IMR-90 (cell line): ENCODE measurements at places on chromosomes 2 and 18. TPM values are rescaled to one million over a fixed set of nuclear protein-coding genes. Genes with fewer than 3 reads are reported as not detected.

- peak; percentile 82 for DNase-seq
Measured at GRCh38 chr2:216492597-216493333, 5.9 kb upstream of the RPL37A start.

The MLPH gene
- 21.6 and 23.7 TPM in 2 replicates for polyA plus RNA-seq

GRCh38 chr2:21289989-21290388 lies 166.2 kb downstream of the TDRD15 start:
- peak; percentile 17 for DNase-seq

The CYB5A gene
- polyA plus RNA-seq: 47.9 and 49.5 TPM in 2 replicates

The CREB1 gene
- polyA plus RNA-seq: 22.4 and 25.6 TPM in 2 replicates

DNA sequence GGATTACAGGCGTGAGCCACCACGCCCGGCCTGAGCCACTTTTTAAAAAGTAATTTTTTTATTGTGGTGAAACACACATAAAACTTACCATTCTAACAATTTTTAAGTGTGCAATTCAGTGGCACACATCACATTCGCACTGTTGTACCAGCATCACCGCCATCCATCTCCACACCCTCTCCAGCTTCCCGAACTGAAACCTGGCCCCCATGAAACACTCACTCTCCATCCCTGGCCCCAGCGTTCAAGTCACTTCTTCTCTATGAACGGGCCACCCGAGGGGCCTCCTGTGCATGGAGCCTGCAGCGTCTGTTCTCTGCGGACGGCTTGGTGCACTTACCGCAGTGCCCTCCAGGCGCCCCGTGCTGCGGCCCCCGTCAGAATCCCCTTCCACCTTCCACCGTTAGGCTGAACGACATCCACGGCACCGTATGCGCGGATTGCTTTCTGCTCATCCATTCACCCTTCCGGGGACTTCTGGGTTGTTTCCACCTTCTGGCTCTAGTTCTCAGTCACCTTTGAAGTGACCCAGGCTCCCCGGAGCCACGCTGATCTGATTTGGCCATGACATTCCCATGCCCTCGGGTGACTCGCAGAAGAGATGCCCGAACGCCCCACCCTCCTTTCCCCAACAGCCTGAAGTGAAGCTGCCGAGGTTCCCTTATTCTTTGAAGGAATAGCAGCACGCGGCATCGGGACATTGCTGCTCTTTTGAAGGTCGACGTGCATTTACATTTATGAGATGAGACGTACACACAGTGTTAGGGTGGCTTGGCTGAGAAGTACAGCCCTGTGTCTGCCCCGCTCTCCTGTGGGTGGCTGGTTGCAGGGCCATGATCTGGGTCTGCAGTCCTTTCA lies 134.4 kb downstream of the MBP start:
- no peak for DNase-seq

DNA sequence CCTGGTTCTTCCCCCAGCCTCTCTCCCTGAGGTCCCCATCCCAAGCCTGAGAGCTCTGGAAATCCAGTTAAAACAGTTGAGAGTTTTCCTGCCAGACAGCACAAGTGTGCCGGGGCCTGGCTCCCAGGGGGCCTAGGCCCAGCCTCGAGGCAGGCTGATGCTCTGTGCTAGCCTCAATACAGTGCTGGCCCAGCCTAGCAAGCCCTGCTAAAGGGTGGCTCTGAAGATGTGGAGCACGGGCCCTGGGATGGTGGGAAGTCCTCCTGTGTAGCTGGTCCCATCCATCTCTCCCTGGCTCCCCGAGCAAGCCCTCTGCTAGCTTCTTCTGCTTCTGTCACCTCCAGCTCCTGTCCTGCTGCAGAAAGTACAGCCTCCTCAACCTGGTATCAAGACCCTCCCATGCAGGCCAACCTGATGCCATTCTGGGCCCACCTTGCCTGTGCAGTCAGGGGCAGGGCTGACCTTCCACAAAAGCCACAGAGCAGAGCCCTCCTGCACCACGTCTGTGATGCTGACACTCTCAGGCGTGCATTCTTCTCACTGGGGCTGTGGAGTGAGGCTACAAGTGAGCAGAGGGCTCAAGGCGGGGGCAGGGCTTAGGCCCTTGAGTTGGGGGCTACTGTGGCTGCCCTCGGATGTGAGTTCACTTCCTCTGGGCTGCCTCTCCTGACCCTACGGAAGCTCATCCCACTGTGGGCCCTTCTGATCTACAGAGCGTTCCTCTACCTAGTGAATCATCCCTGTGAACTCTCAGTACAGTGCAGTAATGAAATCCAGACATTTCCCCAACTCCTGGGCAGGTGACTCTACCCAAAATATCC lies 60.1 kb upstream of the LAPTM4A start:
- DNase-seq: no peak

- DNase-seq: peak; percentile 98
Measured at GRCh38 chr2:65367524-65367923, 64.9 kb downstream of the SPRED2 start.

- DNase-seq: no peak
Measured at GRCh38 chr2:105777031-105777482, 32.3 kb downstream of the NCK2 start.

GRCh38 chr2:220949466-220949865 lies 622.6 kb downstream of the EPHA4 start:
- DNase-seq: peak; percentile 50

- peak; percentile 77 for DNase-seq
Measured at GRCh38 chr2:10584242-10584753, 105.5 kb downstream of the NOL10 start.

DNA sequence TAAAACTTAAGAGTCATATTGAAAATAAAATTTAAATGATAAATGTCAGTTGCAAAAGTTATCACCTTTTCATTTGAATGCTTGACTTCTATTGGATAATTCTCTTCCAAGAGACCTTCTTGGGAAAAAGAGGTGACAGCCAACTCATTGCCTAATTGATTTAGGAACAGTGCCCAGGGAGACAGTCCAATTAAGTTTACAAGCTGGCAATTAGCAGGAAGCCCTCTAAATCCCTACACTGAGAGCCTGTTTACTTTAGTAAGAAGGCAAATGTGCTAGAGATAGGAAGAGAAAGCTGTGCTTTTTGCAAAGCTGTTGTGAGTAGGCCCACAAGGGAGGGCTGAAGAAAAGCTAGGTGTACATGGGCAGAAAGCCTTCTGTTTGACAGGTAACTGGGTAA lies 189.1 kb downstream of the WDPCP start:
- DNase-seq: no peak

GRCh38 chr18:79868811-79869541 lies 71.2 kb downstream of the KCNG2 start:
- no peak for DNase-seq

The DCC gene
- polyA plus RNA-seq: 0.31 and 0.67 TPM in 2 replicates

DNA sequence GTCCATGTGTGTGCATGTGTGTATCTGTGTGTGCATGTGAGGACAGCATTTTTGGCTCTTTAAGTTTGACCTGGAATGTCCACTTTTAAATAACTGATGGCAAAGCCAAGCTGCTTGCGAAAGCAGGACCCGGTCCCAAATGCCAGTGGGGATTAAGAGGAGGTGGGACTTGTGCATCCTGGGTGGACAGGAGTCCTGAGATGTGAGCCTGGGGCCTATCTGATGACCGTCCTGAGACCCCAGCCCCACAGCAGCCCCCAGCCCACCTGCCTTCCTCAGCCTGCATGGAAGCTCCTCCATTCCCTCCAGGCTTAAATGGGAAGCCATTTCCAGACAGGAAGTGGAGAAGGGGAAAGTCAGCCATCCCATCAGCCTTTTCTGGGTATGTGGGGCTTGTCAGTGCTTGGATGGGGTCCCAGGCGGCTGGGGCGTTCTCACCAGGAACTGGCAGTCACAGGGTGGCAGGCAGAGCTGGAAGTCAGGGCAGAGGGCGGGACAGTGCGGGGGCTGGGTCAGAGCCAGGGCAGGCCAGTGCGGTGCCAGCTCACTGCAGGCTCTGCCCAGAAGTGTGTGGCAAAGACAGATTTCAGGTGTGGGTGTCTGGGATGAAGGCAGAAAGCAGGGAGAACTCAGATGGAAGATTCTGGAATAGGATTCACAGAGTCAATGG lies 117.8 kb downstream of the ACKR3 start:
- DNase-seq: no peak

The SF3B6 gene
- 166 and 191 TPM in 2 replicates for polyA plus RNA-seq

GRCh38 chr2:101205521-101206479 lies 46.9 kb upstream of the CNOT11 start:
- DNase-seq: peak; percentile 80

The GULP1 gene
- 24.3 and 24.4 TPM in 2 replicates for polyA plus RNA-seq

- no peak for DNase-seq
Measured at GRCh38 chr18:31410716-31411483, 34.3 kb downstream of the DSG4 start.

GRCh38 chr18:37361335-37362157 lies 204.1 kb downstream of the CELF4 start:
- no peak for DNase-seq

DNA sequence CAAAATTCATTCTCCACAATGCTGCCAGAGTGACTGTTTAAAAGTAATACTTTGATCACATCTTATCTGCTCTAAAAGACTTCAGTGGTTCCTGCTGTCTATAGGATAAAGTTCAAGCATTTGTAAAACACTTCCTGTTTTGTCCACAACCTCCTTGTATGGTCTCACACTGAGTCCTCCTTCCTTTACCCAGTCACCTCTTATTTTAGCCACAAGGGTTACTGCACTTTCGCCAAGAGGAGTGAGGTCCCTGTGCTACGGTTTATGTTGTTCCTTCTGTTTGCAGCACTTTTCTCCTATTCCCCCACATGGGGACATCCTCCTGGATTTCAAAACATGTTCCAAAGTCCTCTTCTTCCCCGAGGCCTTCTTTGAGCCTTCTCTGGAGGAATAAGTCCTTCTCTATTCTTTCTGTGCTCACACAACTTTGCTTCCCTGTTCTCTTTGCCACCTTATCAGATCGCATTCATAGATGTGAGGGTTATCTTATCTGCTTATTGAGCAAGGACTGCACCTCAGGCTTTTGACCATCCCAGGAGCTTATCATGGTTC lies 112.2 kb upstream of the NABP1 start:
- no peak for DNase-seq

DNA sequence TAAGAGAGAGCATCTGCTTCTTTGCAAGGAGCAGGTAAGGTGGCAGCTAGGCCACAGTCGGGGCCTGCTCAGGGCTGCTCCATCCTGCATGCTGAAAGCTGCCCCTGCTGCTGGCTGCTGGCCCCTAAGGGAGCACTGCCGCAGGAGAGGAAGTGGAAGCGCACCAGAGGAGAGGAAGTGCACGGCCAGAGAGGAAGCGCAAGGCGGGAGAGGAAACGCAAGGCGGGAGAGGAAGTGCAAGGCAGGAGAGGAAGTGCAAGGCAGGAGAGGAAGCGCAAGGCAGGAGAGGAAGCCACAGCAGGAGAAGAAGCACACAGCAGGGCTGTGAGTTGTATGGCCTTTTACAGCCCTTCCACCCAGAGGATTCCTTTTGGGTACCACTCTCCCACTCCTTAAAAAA lies 539.0 kb upstream of the TNP1 start:
- DNase-seq: no peak

GRCh38 chr2:220458051-220458450 lies 830.6 kb downstream of the SLC4A3 start:
- DNase-seq: no peak

DNA sequence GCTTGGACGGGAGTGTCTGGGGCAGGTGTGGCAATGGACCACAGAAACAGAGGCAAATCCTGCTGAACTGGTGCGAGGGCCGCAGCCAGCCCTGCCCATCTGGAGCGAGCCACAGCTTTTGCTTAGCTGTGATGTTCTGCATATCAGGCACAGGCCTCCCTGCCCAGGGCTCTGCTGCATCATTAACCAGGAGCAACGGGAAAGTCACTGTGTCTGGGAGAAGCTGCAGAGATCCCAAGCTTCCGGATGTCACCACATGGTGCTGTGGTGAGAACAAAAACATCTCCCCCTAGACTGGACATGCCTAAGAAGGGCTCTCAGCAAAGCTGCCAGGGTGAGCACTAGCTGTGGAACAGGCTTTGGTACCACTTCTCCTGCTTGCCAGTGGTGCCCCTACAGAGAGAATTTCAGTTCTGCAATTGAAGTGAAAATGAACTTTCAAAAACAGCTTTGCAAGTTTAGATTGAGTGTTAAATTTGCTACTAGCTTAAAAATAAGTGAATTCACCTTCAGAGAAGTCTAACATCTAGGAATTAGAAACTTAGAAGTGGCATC lies 172.9 kb upstream of the MYT1L start:
- no peak for DNase-seq

DNA sequence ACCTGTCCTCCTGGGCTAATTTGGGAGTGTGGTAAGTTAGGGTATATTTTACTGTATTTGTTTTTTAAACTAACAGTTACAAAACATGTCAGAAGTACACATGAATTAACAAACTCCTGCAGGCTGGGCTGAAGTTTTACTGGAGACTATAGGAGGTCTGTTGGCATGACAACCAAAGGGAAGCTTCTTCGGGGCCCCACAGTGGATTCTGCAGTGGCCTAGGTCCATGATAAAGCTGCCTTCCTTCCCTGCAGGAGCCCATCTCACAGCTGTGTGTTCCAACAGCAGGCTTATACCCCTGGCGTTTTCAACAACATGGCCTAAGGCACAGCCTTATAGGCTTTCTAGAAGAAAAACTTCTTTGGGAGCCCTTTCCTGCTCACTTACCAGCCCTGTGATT lies 128.0 kb upstream of the SETBP1 start:
- DNase-seq: no peak

DNA sequence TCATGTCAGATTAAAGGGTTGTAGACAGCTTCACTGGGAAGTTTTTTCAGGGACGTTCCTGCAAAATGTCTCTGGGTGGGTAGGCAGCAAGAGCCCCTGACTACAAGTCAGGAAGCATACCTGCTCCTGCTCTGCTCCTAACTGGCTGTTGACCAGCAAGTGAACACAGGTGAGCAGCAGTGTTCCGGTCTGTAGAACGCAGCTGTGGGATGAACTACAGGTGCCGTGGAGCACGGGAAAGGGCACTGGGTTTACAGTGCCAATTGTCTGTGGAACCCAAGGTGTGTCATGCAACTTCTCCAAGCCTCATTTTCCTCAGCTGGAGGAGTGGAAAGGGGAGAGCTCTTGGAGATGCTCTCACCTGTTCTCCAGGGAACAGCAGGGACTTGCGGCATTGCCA lies 6.6 kb downstream of the ASB18 start:
- no peak for DNase-seq

The KCNE4 gene
- 6.8 and 8.1 TPM in 2 replicates for polyA plus RNA-seq

The DTNA gene
- 8.7 and 10.8 TPM in 2 replicates for polyA plus RNA-seq

GRCh38 chr2:36262581-36262980 lies 93.0 kb upstream of the CRIM1 start:
- DNase-seq: peak; percentile 3

The FZD7 gene
- 87.9 and 90.9 TPM in 2 replicates for polyA plus RNA-seq

The EGR4 gene
- not detected in 2 replicates for polyA plus RNA-seq

DNA sequence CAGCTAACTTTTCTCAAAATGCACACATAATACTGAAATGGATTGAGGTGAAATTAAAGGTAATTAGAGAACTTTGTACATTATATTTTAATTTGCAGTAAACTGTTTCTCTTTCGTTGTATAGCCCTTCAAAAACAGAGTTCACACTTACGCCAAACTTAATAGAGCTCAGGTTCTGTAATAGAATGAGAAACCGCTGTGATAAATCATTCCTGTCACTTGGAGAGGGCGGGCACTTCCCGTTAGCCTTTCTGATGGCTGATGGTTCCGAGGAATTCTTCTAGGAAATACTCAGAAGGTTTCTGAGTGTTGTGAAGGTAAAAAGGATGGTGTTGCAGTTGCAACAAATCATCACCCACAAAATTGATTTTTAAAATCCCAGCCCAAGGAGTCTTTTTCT lies 155.8 kb upstream of the ALKAL2 start:
- DNase-seq: no peak

- no peak for DNase-seq
Measured at GRCh38 chr18:23503963-23504344, 643 bp downstream of the RMC1 start.

The RUFY4 gene
- not detected in 2 replicates for polyA plus RNA-seq

- DNase-seq: no peak
Measured at GRCh38 chr18:63271148-63271547, 48.4 kb downstream of the BCL2 start.

GRCh38 chr2:8475349-8476031 lies 206.4 kb upstream of the ID2 start:
- DNase-seq: no peak
